ENCODE measurements at places on chromosomes 16 and 17. TPM values are rescaled to one million over a fixed set of nuclear protein-coding genes. Genes with fewer than 3 reads are reported as not detected.
A peak's percentile ranks its signal among the peaks of the same experiment; 100 is the strongest.

ABCA6 gene
- 1.6 TPM for total RNA-seq

DOC2B gene
- total RNA-seq = 0.20 TPM

TP53TG3B gene
- not detected for total RNA-seq

TRPV3 gene
- 7.6 TPM for total RNA-seq

C1QL1 gene
- total RNA-seq = not detected

ABCA8 gene
- total RNA-seq = not detected

CNGB1 gene
- total RNA-seq = not detected

CCDC92B gene
- not detected for total RNA-seq

RAB26 gene
- total RNA-seq = not detected

HOXB3 gene
- total RNA-seq = 15.3 TPM

TMIGD1 gene
- not detected for total RNA-seq

- peak; percentile 46 for DNase-seq
Measured at GRCh38 chr16:87854053-87854906, 15.0 kb downstream of the SLC7A5 start.

GRCh38 chr17:3693829-3694231 lies 2.1 kb downstream of the P2RX5 start:
- peak; percentile 61 for DNase-seq

DNA sequence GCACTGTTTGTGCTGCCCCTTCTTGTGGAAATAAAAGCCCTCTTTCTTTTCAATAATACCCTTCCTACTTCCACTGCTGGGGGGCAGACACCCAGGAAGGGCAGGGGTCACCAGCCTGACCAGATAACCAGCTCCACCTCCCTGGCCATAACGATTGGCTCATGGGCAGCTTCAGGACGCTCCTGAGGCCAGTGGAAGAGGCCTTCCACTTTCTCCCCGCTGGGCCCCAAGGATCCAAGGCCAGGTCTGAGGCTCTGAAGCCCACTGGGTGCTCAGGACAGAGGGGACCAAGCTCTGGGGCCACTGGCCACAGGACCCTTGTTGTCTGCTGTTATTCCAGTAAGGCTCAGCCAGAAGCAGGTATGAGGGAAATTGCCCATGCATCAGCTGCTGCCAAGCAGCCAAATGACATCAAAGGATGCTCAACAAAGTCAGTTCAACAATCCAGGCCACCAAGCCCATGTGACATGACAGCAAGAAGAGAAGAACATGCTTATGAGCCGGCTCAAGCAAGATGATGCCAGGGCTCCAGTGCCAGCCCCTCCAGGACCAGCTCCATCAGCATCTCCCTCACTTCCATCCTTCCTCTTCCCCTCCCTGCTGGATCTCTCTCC lies 238.8 kb downstream of the ZNF423 start:
- DNase-seq = peak; percentile 4

DNA sequence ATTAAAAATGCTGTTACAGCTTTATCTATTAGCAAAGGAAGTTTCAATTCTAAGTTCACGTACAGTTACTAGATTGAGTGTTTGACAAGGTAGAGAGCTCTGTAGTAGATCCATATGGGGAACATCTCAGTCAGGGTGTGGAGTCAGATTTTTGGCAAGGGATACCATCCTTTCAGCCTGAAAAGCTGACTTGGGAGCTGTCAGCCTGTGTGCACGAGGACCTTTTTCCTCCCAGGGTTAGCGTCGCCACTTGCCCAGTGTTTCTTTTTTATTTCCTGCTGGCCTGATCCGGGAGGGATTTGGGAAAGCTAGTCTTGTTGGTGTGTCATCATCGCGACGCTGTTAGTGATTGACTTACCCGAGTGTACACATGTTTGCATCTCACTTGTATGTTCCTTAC lies 29.5 kb downstream of the WWOX start:
- no peak for DNase-seq

- DNase-seq = no peak
Measured at GRCh38 chr17:22435231-22435974, 743.1 kb downstream of the KCNJ18 start.

DNA sequence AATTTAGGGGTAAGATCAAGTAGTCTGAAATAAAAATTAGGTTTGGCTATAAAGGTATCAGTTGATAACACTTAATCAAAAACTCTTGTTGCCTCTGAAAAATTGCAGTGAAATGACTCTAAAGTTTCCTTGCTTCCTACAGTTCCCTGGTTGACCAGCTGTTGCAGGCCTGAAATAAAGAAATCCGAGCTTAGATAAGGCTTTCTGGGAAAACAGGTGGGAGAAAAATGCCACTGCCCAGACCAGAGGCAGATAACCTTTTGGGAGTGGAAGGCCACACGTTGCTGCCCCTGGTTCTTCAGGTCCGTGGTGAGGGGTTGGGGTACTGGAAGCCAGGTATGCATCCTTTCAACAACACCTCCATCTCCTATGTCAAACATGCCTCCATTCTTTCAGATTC lies 111.3 kb downstream of the HS3ST3A1 start:
- DNase-seq = no peak

DNA sequence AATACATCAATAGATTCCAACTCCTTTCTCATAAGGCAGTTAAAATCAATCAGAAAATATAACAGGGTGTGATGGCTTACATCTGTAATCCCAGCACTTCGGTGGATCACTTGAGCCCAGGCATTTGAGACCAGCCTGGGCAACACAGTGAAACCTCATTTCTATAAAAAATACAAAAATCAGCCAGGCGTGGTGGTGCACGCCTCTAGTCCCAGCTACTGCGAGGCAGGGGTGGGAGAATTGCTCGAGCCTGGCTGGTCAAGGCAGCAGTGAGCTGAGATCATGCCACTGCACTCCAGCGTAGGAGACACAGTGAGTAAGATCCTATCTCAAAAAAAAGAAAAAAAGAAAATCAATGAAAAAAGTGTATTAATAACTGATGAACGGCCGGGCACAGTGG lies 258.6 kb downstream of the NTN1 start:
- DNase-seq = no peak

DNA sequence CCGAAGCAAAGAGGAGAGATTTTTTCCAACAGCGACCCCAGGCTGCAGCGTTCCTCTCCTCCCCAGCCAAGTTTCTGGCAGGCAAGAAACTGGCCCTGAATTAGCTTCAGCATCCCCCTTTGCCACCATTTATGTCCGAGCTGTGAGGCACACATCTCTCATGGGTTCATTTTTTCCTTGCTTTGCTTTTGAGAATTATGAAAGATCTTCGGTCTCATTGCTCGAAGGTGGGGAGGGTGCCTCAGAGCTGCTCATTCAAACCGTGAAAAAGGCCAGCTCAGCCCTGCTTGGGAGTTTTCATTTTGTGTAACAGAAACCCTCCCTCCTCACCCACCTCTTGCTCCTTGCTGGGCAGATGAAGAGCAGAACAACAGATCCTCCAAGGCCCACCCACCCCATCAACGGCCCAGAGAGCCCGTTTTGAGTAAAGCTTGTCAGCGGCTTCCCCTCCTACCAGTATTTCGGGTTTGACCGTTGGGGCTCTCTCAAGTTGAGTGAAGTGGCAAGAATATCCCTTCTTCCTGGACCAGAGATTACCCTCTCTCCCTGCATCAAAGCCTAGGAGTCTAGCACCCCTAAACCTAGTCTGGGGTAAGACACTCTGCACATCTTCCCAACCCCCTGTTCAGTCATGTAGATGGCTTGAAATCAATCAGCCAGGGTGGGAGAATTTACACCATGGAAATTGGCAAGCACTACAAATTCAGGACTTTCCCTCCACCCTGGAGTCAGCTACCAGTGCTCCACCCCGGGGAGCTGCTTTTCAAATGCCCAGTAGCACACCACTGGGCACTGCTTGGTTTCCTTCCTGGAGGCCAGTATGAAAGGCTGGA lies 1.8 kb downstream of the CCR7 start:
- DNase-seq = peak; percentile 59

- no peak for DNase-seq
Measured at GRCh38 chr16:17775061-17775460, 304.3 kb upstream of the XYLT1 start.

- no peak for DNase-seq
Measured at GRCh38 chr16:52437277-52437670, 109.7 kb downstream of the TOX3 start.

DNA sequence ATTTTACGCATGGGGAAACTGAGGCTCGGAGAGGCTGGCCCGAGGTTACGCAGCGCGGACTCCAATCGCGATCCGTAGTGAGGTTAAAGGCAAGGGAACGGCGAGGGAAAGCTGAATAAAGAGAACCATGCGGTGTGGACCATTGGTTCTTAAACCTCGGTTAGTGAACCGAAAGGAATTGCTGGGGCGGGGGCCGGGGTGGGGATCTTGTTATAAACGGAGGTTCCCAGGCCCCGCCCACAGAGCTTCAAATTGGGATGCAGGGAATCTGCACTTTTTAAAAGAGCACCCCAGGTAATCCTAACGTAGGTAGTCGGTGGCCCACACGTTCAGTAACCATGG lies 524 bp downstream of the IQCK start:
- no peak for DNase-seq

DNA sequence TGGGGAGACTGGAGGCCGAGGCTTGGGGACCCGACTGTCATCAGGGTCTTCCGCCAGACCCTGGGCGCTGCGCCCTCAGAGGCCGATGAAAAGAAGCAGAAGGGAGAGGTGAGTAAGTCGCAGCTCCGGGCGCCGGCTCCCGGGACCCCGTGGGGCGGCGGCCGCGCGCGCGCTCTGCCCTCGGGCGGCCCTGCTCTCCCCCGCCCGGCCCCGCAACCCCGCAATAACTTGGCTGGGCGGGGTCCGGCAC lies 392 bp upstream of the ABHD15 start:
- DNase-seq = no peak

DNA sequence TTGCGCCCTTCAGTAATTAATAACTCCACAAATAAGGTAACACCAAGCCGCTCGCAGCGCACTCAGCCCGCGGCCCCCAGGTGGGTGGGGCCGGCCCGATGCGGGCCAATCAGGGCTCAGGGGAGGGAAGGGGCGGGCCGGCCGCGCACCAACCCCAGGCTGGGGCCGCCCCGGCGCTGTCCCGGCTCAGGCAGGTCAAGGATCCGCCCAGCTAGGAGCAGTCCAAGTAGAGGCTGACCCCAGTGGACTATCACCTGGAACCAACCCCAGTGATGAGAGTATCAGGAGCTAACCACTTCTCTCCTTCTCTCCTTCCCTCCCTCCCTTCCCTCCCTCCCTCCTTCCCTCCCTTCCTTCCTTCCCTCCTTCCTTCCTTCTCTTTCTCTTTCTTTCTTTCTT lies 110.8 kb downstream of the C16orf78 start:
- DNase-seq = peak; percentile 38

DNA sequence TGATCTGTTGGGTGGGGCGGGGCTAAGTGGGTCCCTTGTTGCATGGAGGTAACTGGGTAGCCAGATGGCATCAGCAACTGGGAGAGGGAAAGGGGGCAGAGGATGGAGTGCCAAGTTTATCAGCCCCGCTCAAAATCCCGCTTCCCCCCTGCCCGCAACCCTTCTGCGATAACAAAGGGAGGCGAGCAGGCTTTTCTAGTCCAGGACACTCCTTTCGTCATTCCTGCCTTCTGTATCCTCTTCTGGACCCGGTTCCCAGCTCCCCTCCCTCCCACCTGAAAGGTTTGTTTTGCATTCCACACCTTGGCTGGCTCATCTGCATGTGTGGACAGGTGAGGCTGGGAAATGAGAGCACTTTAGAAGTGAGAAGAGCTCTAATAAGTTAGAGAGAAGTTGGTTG lies 53.3 kb downstream of the HLF start:
- no peak for DNase-seq

GRCh38 chr16:13982451-13982850 lies 62.5 kb downstream of the ERCC4 start:
- no peak for DNase-seq

- DNase-seq = no peak
Measured at GRCh38 chr17:71821511-71821910, 299.3 kb upstream of the SOX9 start.

DNA sequence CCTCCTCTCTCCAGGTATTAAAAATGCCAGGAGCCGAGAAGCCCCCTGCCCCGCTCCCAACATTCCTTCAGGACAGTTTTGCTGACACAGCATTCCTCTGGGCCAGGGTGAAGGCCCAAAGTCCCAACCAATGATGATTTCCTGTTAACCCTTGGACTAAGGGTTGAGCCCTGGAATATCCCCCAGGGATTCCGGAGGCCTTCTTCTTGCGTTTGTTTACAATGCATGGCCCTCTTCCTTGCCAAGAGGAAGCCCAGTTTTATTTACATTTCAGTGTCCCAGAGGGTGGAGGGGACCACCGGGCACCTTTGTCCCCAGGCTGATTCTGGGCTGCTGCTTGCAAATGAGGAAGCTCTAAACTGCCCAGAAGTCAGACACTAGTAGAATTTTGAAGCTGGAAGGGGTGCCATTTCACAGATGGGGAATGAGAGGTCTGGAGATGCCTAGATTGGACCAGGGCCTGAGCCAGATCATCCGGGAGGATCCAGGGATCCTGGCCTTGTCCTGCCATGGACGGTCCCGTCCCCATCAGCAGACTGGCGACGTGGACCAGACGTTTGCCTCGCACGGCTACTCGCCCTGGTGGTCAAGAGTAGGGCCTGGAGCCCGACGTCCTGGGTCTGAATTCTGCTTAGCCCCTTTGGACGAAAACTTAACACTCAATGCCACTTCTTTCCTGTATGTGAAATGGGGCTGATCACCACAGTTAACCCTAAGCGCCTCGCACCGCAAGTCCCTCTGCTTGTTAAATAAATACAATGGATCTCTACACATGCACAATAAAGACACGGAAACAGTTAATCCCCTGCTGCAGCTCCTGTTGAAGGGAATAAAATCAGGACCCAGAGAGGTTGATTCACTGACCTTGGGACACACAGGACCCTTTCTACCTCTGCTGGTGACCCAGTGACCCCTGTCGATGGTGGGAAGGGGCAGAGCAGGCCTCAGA lies 55.6 kb upstream of the CIBAR2 start:
- DNase-seq = no peak

GRCh38 chr16:12902511-12903372 lies 1.3 kb downstream of the SHISA9 start:
- DNase-seq = no peak

DNA sequence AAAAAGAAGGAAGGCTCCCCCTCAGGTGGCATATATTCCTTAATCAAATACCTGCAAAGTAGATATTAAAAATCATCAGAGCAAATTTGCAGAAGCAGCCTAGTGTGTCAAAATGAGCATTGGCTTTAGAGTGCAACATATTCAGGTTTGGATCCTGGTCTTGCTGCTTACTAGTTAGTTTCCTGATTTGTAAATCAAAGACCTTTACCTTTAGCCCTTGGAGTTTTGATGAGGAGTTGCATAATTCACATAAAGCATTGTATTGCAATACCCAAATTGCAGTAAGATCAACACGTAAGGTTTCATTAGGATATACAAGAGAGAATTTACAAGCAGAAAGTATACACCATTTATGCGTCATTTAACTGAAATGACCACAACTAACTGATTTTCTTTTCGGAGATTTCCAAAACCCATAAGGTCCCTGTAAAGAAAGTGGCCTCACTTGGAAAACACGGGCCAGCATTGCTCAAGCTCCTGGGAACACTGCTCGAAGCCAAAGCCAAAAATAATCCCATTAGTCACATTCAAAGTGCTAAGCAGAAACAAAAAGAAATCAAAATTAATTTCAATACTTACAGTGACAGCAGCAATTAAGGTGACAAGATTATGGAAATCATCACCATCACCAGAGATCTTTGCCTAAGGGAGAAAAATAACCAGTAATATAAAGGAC lies 415.9 kb upstream of the ERCC4 start:
- no peak for DNase-seq
